ENCODE measurements at places on chromosomes 3 and 15.

GRCh38 chr3:152121270-152121636 lies 147.5 kb upstream of the MBNL1 start:
- no peak for DNase-seq

- no peak for DNase-seq
Observed at GRCh38 chr3:23459889-23460546, 256.9 kb downstream of the UBE2E2 start.

GRCh38 chr3:138642226-138642926 lies 33.8 kb downstream of the FAIM start:
- no peak for DNase-seq

- no peak for DNase-seq
Observed at GRCh38 chr3:71384837-71385716, 198.5 kb downstream of the FOXP1 start.

DNA sequence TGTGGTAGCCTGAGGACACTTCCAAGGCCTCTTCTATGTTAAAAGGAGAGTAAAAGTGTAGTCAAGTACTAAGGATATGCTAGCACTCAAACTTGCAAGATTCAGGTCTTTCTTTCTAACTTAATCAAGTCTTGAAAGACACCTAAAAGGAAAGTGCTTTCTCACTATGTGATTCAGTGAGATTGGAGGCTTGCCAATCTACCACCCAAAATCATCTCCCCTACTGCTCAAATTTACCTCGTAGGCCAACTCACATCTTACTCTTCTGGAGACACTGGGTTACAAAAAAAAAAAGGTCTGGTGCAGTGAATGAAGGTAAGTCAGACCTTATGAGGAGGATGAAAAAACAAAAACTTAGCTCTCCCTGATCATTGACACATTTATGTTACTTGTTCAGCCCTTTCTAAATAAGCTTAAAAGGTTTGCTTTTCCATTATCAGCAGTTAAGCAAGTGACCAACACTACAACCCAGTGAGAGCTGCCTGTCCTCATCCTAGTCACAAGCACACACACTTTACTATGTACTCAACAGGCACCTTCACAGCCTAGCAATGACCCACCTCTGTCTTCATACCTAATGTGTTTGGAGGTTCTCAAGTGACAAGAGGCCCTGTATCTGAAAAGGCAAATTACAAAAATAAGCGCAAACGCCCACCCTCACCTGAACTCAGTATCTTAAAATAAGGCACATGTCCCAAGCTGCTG lies 19.6 kb downstream of the SUMF1 start:
- DNase-seq = no peak

DNA sequence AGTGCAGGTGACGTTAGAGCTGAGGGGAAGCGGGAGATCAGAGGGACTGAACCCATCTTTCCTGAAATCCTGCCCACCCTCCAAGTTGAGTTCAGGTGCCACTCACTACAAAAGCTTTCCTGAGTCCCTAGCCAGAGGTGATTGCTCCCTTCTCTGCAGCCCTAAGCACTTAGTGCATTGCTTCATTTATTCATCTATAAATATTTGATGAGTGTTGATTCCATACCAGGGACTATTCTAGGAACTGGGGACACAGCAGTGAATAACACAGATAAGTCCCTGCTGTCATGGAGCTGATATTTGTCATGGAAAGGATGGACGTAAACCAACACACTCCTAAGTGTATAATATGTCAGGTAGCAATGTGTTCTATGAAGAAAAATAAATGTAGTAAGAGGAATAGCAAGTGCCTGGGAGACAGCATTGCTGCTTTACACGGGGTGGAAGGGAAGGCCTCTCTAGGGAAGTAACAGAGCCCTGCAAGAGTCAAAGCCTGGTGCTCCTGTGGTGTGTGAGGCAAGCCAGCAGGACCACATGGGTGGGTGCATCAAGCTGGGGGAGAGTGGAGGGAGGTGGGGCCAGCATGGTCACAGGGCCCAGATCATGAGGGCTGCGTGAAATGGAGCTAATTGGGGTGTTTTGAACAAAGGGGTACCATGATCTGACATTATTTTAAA lies 18.6 kb downstream of the ALPK3 start:
- no peak for DNase-seq

DNA sequence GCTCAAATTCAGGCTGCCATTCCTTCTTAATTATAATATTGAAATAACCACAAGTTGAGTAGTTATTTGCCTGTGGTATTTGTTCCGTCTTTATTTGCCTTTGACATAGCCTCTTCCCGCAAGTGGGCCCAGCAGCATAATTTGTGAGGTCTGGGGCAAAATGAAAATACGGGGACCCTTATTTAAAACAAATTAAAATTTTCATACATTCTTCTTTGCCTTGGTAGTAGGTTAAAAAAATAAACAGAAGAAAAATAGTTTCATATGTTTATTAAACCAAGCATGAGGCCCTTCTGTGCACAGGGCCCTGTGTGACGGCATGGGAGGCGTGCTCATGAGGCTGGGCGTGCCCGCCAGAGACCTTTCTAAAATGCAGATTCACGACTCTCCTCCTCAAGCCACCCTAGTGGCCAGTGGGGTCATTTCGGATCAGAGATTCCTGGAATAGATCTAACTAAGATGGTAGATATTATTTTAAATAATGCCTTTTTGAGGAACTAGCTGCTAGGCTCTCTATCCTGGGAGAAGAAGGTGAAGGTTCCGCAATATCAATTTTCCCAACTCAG lies 35.4 kb downstream of the MASP1 start:
- no peak for DNase-seq

DNA sequence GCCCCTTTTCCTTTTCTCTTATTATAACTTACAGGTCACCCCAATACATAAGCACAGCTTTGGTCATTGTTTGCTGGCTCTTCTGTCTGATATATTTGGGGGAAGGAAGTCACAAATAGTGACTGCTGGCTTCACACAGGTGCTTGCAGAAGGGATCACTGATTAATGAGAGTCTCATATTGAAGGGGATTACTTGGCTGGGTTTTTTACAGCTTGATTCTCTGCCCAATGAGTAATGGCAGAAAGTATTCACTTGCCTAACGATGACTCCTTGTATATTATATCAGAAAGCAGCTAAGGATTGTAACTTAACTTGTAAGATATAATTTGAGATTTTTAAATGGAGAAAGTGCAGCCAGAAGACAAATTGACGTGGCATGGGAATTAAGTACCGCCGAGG lies 119.3 kb upstream of the PFN2 start:
- DNase-seq = no peak

DNA sequence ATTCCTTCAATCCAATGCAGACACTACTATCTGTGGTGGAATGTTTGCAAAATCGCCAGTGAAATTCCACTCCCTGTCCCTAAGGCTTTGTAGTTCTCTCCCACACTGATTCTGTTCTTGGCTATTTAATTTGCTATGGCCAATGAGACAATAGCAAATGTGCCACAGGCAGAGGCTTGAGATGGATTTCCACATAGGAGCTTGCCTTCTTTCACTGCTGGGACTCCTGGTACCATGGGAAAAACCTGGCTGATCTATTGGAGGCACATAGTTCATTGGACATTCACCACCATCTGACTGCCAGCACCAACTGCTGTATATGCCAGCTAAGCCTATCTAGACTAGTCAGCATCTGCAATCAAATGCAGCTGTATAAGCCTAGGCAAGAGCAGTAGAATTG lies 103.8 kb downstream of the NR1D2 start:
- no peak for DNase-seq

- no peak for DNase-seq
Observed at GRCh38 chr3:189702066-189702646, 71.0 kb downstream of the TP63 start.

DNA sequence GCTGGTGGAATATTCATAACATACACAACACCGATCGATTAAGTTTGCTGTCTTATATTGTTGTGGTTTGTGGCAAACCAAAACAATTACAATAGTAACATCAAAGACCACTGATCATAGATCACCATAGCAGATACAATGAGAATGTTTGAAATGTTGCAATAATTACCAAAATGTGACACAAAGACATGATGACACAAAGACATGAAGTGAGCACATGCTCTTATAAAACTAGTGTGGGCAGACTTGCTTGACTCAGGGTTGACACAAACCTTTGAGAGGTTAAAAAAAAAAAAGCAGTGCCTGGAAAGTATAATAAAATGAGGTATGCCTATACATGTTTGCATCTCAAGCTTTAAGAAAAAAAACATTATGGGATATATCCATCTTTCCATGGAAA lies 130.3 kb downstream of the NR1I2 start:
- no peak for DNase-seq

GRCh38 chr3:150218841-150219240 lies 189.3 kb upstream of the TSC22D2 start:
- no peak for DNase-seq

- peak; percentile 57 for DNase-seq
Observed at GRCh38 chr15:57245130-57245529, 131.2 kb upstream of the CGNL1 start.

DNA sequence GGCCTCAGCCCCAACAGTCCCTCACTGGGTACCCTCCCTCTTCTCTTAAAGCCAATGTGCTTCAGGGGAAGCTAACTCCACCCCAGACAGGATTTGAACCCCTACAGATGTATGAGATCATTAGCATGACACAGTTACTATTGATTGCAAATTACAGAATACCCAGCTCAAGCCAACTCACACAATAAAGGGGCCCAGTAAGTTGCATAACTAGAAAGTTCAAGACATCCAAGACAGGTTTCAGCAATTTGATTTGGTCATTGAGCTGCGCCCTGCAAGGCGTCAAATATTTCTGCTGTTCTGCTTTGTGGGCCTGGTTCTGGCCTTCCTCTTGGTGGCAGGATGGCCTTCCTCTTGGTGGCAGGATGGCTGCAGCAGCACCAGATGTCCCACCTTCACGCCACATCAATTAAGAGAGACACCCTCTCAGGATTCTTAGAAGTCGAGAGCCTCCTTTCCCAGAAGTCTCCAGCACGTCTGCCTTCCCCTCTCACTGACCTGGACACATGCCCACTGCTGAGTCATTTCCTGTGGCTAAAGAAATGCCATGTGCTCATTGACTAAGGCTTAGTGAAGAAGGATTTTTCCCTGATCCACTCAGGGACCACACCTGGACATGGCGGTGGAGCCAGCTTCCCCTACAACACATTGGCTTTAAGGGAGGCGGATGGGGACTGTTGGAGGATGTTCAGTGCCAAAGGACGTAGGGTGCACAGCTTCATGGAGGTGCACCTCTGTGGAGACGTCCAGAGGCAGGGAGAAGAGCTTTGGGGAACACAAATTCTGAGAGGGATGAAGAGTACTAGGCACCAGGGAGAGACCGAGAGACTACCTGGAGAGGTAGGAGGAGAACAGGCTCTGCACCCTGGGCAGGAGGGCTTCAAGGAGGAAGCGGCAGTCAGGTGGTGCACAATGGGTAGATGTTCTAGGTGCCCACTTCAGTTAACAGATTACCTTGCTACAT lies 49.1 kb downstream of the DNASE1L3 start:
- no peak for DNase-seq

Data from NCI-H1694 (cell line).